ENCODE measurements at places on chromosomes 11 and 22. TPM values are rescaled to one million over a fixed set of nuclear protein-coding genes. Genes with fewer than 3 reads are reported as not detected.

ABTB2 gene
- 8.6 TPM for total RNA-seq

GRCh38 chr22:36331912-36332622 lies 55.7 kb downstream of the MYH9 start:
- no peak for DNase-seq

NXPE1 gene
- not detected for total RNA-seq

DNA sequence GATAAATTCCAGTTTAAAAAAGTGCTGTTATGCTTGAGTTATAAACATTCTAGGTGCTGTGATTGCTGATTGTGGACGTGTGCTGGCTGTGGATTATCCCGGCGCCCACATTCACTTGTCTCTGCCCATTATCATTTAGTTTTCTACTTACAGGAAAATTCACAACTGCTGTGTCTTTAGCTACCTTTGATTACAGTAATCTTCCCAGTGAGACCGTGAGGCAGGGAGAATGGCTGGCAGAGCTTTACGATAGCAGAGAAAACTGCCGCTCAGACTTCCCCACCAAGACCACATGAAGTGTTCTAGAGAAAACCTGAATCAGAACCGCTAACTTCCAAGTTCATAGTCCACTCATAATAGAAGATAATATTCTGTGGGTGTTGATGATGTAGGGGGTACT lies 34.6 kb upstream of the NELL1 start:
- no peak for DNase-seq

DNA sequence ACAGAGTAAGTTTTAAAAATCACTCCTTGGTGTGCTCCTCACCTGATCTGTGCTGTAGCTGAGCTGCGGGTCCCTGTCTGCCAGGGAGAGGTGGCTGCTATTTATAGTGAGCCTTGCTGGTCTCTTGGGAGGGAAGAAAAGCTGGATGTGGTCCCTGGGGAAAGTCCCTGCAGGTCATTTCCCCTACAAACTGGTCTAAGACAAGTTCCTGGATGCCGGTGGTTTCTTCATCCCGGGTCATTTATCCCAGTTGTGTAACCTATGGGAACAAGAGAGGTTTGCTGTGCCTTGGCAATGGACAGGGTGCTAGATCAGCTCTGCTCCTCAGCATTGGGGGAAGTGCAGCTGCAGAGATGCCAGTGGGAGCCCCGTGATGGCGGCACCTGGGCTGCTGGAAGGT lies at the start of gene SAA2:
Gene SAA2, minus strand, starts transcription at position 108 of the 400 bp plus-strand sequence. CDS start 657 bp downstream, outside the sequence.
- no peak for DNase-seq

HDAC10 gene
- total RNA-seq: 44.6 TPM

FAM227A gene
- total RNA-seq: 7.2 TPM

CAPN5 gene
- 26.2 TPM for total RNA-seq

- DNase-seq: no peak
Observed at GRCh38 chr11:86941077-86941870, 13.9 kb downstream of the FZD4 start.

GRCh38 chr11:27616711-27617110 lies 83.5 kb downstream of the BDNF start:
- DNase-seq: no peak

GRCh38 chr11:114848027-114848426 lies 169.7 kb downstream of the NXPE2 start:
- no peak for DNase-seq

GRCh38 chr22:29308791-29309262 lies 2.4 kb downstream of the GAS2L1 start:
- DNase-seq: no peak

MS4A3 gene
- total RNA-seq: not detected

GRCh38 chr11:67045314-67045713 lies 11.3 kb upstream of the RHOD start:
- no peak for DNase-seq

SSRP1 gene
- total RNA-seq: 58.1 TPM

GRCh38 chr22:37747715-37748100 lies 50.9 kb downstream of the TRIOBP start:
- DNase-seq: no peak

DNA sequence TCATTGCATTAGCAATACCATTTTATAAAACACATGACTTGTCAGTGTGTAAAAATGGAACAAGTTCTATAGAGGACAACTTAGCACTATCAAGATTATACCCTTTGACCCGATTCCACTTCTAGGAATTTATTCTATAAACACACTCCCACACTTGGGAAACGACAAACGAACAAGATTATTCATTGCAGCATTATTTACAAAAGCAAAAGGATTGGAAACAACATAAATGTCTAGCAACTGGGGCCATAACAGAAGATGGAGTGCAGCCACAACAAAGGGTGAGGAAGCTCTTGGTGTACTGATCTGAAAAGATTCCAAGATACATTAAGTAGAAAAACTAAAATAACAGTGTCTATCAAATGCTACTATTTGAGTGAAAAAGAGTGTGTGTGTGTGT lies 2.3 kb upstream of the IRAG1 start:
- DNase-seq: no peak

FGF19 gene
- not detected for total RNA-seq

DNA sequence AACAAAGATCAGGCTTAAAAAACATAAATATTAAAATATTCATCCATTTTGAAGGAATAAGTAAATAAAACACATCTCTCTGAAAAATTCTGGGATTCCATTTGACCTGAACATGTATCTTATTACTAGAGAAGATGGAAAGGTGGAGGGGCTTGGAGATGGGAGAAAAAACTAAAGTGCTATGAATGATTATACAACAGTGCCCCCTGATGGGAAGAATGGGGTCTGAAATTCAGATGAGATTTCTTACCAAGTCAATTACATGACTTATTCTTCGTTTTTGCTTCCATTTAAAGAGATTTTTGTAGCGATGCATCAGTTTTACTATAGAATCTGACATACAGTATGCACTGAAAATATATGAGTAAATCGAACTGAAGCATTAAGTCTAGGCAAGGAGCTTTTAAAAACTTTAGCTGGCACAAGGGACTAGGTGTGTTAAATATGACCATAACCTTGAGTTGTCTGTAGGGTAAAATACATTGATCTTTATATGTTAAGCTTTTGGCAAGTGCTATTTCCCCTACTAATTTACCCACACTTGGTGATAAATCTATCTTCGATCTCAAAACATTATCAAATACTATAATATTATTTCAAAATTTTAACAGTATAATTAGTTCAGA lies 718.8 kb downstream of the CNTN5 start:
- DNase-seq: no peak

DNA sequence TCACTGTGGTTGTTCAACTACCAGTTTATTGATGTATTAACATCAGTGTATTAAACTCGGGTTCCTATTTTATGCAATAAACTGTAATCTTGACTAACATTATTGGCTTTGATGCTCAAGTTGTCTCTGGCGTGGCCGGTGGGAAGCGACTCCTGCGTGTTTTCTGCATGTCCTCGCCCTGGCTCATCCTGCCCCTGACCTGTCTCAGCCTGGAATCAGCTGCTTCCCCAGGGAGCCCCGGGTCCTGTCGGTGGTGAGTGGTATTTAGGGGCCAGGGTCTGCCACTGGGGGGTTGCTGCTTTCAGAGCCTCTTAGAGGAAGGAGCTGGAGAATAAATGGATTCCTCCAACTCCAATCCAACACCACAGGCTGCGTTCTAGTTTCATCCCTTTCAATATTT lies 22.5 kb downstream of the IFITM10 start:
- DNase-seq: no peak

TANGO2 gene
- total RNA-seq: 59.1 TPM

BBOX1 gene
- total RNA-seq: 14.1 TPM

- no peak for DNase-seq
Observed at GRCh38 chr11:64566042-64566914, 24.7 kb upstream of the SLC22A12 start.

- no peak for DNase-seq
Observed at GRCh38 chr22:45602824-45603595, 68.6 kb upstream of the ATXN10 start.

SLC25A18 gene
- total RNA-seq: 115 TPM

- DNase-seq: no peak
Observed at GRCh38 chr22:19693981-19694670, 20.2 kb upstream of the SEPTIN5 start.

MS4A15 gene
- total RNA-seq: not detected

DNA sequence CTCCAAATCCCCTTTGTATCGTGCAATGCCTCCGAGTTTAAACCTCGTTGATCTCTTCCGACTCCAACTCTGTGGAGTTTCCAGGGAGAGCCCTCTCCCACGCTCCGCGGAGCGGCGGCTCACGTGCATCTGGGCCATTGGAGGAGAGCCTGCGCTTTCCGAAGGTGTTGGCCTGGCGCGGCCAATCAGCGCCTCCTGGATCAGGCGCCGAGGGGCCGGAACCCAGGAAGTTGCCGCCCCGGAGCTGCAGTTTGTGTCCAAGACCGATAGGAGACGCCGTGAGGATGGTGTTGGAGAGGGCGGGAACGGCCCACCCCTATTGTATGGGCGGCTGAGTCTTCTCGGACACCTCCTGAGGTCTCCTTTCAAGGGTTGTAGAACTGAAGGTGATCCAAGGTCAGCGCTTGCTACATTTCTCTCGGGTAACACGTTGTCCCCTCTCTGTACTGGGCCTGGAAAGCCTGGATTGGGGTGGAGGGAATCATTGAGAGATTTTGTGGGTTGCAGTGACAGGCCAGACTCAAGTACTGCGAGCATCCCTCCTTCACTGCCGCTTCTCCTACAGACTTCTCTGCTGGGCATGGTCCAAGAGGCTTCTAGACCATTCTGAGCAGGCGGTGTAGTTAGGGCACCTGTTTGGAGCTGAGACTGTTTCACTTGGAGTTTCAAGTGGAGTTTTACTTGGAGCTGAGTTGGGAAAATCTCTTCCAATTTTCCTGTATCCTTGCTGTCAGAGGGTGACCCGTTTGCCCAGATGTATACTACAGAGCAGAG lies 1.7 kb downstream of the ADAMTS15 start:
- DNase-seq: no peak

DNA sequence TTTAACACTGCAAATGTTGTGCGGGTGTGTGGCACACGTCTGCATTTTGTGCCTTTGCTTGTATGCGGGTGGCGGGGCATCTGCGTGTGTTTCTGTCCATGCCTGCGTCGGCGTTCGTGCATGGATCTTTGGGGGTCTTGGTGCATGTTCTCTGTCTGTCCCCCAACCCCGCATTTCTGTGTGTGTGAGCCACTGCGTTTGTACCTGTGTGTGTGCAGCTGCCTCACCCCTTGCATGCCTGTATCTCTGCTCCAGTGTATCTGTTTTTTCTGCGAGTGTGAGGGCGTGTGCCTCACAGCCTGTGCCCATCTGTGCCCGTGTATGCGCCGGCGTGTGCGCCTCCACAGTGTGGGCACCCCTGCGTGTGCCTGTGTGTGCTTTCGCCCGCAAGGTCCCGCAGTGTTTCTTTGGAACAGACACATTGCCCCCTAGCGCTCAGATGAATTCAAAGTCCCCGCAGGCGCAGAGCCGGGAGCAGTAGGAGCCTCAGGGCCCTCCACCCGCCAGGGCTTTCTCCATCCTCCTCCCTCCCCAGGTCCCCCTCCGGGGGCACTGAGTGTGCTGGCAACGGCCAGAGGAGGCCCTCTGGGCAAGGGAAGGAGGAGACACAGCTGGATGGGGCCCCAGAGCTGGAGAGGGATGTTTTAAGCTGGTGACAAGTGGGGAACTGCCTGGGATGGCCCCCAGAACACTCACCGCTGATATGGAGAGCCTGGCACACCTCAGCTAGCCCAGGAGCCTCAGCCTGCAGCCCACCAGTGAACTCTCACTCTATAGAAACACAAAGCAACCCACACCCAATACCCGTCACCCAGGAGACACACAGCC lies 3.1 kb upstream of the MN1 start:
- peak; percentile 86 for DNase-seq

GRCh38 chr11:47566149-47566698 lies 825 bp downstream of the PTPMT1 start:
- no peak for DNase-seq

- DNase-seq: no peak
Observed at GRCh38 chr11:7353100-7353499, 101.4 kb downstream of the SYT9 start.

MYRF gene
- total RNA-seq: 47.5 TPM

TYR gene
- total RNA-seq: not detected

DNA sequence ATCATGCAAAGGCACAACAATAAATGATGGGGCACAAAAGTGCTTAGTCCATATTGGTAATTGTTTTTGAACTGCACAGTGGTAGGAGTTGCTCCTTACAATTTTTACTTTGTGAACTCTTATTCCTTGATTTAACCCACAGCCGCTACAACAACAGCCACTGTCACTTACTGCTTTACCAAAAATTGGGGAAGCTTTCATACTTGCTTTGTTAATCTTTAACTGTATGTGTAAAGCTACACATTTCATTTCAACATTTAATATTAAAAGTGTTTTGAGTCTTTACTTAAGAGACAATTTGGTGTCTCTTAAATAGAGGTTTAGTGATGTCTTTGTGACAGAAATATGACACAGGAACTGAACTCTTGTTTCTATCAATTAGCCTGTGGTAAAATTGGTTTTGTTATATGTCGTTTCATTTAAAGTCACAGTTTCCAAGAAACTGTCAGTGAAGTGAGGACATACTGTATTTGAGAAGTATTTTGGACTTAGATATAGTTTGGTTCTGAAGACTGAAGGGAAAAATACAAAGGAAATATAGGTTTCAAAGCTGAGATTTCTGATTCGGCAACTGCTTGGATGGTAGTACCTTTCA lies 6.5 kb upstream of the IL18BP start:
- no peak for DNase-seq

SCT gene
- not detected for total RNA-seq

DNA sequence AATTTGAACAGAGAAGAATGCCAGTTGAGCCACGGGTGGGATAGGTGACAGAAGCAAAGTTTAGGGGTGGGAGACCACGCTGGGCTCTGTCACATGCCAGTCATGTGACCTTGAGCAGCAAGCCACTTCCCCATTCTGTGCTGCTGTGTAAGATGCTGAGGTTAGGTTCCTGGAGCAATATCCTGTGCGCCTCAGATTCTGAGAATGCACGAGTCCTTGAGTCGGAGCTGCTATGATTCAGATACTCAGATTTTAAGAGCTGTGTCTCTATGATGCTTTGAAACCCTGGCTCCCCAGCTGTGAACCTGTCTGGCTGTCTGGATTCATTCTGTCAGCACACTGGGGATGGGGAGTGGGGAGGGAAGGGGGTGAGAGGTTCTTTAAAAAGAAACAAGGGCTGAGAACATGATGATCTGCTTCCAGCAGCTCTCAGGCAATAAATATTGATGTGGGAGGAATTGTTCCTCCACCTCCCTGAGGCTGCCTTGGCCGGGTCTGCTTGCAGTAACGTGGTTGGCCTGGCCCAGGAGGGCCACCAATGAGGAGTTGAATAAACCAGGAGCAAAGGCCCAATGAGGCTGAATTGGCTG lies 24.0 kb downstream of the SLCO2B1 start:
- no peak for DNase-seq

MRGPRF gene
- total RNA-seq: 4.6 TPM

GRCh38 chr11:119816660-119817059 lies 87.7 kb upstream of the NECTIN1 start:
- no peak for DNase-seq

TNNI2 gene
- not detected for total RNA-seq

ANO1 gene
- total RNA-seq: 3.0 TPM

GRCh38 chr22:50417411-50418210 lies 57.2 kb downstream of the SBF1 start:
- DNase-seq: no peak

OR8H1 gene
- not detected for total RNA-seq

Measured in dorsolateral prefrontal cortex (tissue), 122 donors.